Activated CD4-positive, alpha-beta memory T cell treated with anti-CD3 and anti-CD28 coated beads, Interleukin-2, amount 10 ng/mL, durations not matched to agents 7 days and 5 days (primary cell): ENCODE measurements at places on chromosomes 4 and X. TPM values are rescaled to one million over a fixed set of nuclear protein-coding genes. Genes with fewer than 3 reads are reported as not detected.

DNA sequence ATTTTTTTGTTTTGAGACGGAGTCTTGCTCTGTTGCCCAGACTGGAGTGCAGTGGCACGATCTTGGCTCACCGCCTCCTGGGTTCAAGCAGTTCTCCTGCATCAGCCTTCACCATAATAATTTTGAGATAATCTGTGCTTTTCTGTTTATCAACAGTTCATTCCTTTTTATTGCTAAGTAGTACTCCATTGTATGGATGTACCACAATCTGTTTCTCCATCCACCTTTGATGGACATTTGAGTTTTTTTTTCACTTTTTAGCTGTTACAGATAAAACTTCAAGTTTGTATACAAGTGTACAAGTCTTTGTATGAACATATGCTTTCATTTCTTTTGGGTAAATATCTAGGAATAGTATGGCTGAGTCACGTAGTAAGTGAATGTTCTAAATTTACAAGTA lies 9.0 kb downstream of the FUNDC2 start:
- H3K27me3 ChIP-seq: no peaks in the 10 kb centered on the region
- peaks cover 6% of the 10 kb centered on the region for H3K4me1 ChIP-seq
- H3K4me3 ChIP-seq: no peak overlapping the region
- no peak for DNase-seq

GRCh38 chrX:56782352-56782751 lies 53.3 kb downstream of the NBDY start:
- H3K4me1 ChIP-seq: peaks cover 7% of the 10 kb centered on the region
- H3K4me3 ChIP-seq: no peak overlapping the region
- peak overlapping the region; percentile 9 for H3K27ac ChIP-seq
- H3K27me3 ChIP-seq: no peaks in the 10 kb centered on the region

GRCh38 chr4:148166132-148166591 lies 276.1 kb downstream of the NR3C2 start:
- DNase-seq: no peak
- no peak overlapping the region for H3K27ac ChIP-seq
- no peak overlapping the region for H3K4me3 ChIP-seq
- peaks cover 6% of the 10 kb centered on the region for H3K36me3 ChIP-seq

- no peak overlapping the region for H3K27ac ChIP-seq
- DNase-seq: peak; percentile 48
- H3K27me3 ChIP-seq: peaks cover 19% of the 10 kb centered on the region
- no peaks in the 10 kb centered on the region for H3K36me3 ChIP-seq
- peaks cover 14% of the 10 kb centered on the region for H3K4me1 ChIP-seq
- H3K4me3 ChIP-seq: peak overlapping the region; percentile 54
Measured at GRCh38 chr4:183721207-183722081, 62.4 kb downstream of the TRAPPC11 start.

DNA sequence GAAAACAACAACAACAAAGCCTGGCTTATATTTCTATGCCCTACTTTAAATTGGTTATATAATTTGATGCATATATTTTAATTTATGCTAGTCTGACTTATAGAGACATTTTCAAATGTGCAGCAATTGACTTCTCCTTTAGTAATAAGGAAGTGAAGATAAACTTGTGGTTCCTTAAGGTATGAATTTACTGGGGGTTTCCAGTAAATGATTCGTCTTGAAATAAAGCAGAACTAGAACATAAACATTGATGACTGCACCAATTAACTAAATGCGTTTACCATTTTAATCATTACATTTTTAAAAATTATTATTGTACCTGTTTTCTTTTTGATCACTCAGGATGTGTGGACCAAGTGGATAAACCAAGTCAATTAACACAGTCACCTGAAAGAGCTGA lies 99.6 kb upstream of the CCSER1 start:
- H3K36me3 ChIP-seq: no peaks in the 10 kb centered on the region
- DNase-seq: no peak
- H3K27ac ChIP-seq: no peak overlapping the region
- no peak overlapping the region for H3K4me3 ChIP-seq
- no peaks in the 10 kb centered on the region for H3K27me3 ChIP-seq

- no peak overlapping the region for H3K27ac ChIP-seq
- H3K36me3 ChIP-seq: peaks cover 7% of the 10 kb centered on the region
- H3K27me3 ChIP-seq: no peaks in the 10 kb centered on the region
- no peak for DNase-seq
Measured at GRCh38 chr4:98383431-98384106, 122.4 kb downstream of the RAP1GDS1 start.

- H3K36me3 ChIP-seq: no peaks in the 10 kb centered on the region
- peaks cover 4% of the 10 kb centered on the region for H3K27me3 ChIP-seq
- no peak overlapping the region for H3K27ac ChIP-seq
- no peaks in the 10 kb centered on the region for H3K4me1 ChIP-seq
- no peak overlapping the region for H3K4me3 ChIP-seq
Measured at GRCh38 chr4:88858752-88859151, 161.1 kb upstream of the NAP1L5 start.

DNA sequence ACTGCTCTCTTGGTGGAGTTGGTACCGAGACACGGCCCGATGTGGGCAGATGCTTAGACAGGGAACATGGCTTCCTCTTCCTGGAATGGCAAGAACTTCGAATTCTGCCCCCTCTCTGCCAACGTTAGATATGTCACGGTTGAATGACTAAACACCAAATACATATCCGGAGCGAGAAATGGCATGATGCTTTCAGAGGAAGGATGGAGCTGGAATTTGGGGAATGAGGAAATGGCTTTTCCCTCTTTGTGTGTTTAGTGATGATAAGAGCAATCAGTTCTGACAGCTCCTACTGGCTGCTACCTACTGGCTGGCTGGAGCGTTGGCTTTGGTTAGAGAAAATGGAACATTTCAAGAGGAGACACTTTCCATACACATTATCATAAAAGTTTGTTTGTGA lies 140.0 kb downstream of the DHRSX start:
- H3K4me1 ChIP-seq: no peaks in the 10 kb centered on the region
- no peak overlapping the region for H3K27ac ChIP-seq
- peaks cover 22% of the 10 kb centered on the region for H3K36me3 ChIP-seq
- DNase-seq: no peak
- H3K4me3 ChIP-seq: no peak overlapping the region
- no peaks in the 10 kb centered on the region for H3K27me3 ChIP-seq

DNA sequence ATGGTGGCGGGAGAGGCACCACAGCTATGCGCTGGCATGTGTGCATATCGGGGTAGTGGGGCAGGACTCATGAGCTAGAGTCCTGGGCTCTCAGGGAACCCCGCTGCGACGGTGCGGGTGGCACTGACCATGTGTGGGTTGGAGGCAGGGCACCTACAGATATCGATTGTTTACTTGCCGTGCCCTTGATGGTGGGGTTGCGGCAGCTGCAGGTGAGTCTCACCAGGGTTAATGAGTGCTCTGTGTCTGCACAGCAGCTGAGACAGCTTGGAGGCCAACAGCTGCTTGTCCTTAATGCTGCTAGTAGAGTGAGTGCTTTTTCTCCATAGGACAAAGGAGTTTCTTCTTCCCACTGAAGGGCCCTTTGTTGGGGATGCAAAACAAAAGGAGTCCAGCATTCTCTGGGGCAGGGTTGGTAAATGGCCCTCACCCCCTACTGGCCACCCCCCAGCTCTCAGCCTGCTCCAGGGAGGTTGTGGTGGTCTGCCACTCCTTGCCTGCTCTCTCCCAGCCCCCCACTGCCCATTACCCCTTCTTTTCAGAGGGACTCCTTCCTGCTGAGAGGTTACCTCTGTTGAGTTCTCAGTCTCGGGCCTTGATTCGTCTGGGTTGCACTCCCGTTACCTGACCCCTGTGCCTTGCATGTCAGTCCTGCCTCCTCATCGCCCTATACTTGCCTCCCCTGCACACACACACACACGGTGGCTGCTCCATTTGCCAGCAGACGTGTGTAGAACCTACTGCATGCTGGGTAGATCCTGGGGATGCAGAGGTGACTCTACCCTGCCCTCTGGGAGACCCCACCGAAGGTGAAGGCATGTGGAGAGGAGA lies 52.8 kb downstream of the TBC1D14 start:
- H3K36me3 ChIP-seq: peaks cover 5% of the 10 kb centered on the region
- H3K27me3 ChIP-seq: no peaks in the 10 kb centered on the region
- H3K4me1 ChIP-seq: peaks cover 22% of the 10 kb centered on the region
- no peak overlapping the region for H3K4me3 ChIP-seq
- no peak for DNase-seq

DNA sequence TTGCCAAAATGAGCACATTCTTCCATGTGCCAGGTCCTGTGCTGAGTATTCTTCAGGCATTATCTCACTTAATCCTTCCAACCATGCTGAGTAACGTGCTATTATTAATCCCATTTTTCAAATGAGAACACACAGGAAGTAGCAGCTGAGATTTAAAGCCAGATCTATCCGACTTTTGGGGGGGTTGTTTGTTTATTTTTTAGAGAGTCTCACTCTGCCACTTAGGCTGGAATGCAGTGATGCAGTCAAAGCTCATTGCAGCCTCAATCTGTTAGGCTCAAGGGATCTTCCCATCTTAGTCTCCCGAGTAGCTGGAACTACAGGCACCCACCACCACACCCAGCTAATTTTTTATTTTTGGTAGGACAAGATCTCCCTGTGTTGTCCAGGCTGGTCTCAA lies 55.5 kb upstream of the TRIM2 start:
- peaks cover 17% of the 10 kb centered on the region for H3K4me1 ChIP-seq
- no peak for DNase-seq
- H3K27me3 ChIP-seq: peaks cover 33% of the 10 kb centered on the region
- H3K36me3 ChIP-seq: no peaks in the 10 kb centered on the region

GRCh38 chr4:145830699-145831098 lies 107.9 kb downstream of the ZNF827 start:
- peaks cover 42% of the 10 kb centered on the region for H3K4me1 ChIP-seq
- no peaks in the 10 kb centered on the region for H3K27me3 ChIP-seq
- peak overlapping the region; percentile 7 for H3K27ac ChIP-seq
- DNase-seq: no peak
- H3K36me3 ChIP-seq: peaks cover 17% of the 10 kb centered on the region
- H3K4me3 ChIP-seq: no peak overlapping the region

DNA sequence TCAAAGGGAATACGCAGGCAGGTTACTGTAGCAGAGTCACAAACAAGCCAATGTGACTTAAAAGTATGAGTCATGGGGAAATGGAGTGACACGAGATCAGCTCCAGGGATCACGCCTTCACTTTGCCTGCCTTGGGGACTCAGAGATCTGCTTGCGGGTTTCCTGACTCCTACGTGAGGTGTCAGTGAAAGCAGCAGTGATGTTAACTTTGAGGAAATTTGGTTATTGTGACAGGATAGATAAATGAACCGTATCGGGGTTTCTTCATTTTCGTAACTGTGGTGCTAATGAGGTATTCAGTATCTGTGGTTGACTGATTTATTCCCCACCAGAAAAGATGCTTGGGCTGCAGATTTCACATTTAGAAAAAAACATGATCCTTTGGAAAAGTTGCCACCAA lies 383.3 kb upstream of the ZFP42 start:
- H3K27ac ChIP-seq: no peak overlapping the region
- H3K4me3 ChIP-seq: no peak overlapping the region
- H3K36me3 ChIP-seq: no peaks in the 10 kb centered on the region
- DNase-seq: no peak
- no peaks in the 10 kb centered on the region for H3K27me3 ChIP-seq
- H3K4me1 ChIP-seq: no peaks in the 10 kb centered on the region

- no peak for DNase-seq
- no peak overlapping the region for H3K27ac ChIP-seq
- H3K36me3 ChIP-seq: no peaks in the 10 kb centered on the region
- no peaks in the 10 kb centered on the region for H3K4me1 ChIP-seq
Measured at GRCh38 chr4:38210396-38211114, 250.4 kb downstream of the PTTG2 start.

DNA sequence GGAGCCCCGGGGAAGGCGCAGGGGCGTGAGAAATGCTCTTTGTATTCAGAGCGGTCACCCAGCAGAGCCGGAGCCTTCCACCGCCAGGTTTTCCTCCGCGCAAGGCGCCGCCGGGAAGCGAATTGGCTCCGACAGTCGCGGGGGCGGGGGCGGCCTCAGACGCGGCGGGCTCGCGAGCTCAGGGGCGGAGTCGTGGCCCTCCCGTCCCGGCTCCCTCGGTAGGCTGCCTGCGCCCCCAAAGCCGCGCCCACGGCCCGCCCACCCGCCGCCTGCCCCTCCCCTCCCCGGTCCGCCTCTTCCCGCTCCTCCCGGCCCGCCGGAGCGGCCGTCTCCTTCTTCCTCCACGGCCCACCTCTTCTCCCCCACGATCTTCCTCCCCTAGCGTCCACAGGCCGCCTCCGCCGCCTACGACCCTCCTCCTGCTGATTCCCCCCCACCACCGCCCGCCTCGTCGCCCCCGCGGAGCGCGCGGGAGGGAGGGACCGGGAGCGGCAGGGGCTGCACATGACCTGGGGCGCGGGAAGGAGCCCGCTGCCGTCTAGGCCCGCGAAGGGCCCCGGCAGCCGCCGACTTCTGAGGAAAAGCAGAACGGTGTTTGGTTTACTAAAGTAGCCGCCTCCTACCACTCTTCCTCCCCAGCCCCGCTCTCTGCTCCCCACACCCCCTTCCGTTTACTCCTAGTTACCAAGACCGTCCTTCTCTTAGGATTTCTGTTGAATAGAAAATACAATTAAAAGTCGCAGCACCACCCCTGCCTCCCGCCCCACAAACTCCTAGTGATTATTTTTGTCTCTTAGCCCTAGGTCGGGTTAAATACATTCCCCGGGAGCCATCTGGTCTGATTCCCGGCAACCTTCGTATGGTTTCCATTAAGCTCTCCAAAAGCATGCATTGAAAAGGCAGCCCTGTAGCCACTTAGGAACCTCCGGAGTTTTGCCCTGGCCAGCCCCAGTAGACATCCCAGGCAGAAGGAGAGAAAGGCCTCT lies 53.2 kb downstream of the C4orf51 start:
- peak; percentile 85 for DNase-seq
- peaks cover 27% of the 10 kb centered on the region for H3K4me1 ChIP-seq
- peak overlapping the region; percentile 35 for H3K27ac ChIP-seq
- H3K36me3 ChIP-seq: no peaks in the 10 kb centered on the region
- peaks cover 10% of the 10 kb centered on the region for H3K27me3 ChIP-seq

DNA sequence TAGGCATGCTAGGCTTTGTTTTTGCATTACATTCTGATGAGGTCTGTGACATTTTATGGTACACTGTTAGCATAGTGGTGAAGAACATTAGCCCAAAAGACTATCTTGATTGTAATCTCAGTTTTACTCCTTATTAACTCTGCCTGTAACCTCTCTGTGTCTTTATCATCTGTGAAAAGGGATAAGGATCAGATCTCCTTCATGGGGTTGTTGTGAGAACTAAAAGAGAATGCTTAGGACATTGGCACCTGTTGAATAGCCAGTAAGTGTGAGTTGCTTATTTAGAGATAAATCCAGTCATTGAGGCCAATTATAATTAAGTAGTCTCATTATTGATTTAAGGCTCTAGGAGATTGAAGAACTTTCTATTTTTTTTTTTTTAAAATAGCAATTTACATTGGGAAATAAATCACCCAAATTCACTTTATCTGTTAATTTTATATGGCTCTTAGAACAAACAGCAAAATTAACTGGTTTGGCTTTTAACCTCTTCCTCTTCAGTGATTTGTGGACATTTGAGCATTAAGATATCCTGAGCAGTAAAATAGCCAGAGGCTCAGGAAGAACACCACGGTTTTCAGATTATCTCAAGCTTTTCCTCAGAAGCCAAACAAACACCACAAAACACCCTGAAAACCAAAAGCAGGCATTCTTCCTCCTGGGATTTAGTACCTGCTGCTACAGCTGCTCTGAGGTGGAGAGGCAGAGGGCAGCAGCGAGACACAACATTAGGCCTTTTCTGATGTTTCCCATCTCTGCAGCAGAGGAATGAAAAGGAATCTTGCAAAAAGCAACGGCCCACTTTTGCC lies 192.9 kb downstream of the ARHGAP10 start:
- no peak overlapping the region for H3K4me3 ChIP-seq
- DNase-seq: no peak
- no peaks in the 10 kb centered on the region for H3K27me3 ChIP-seq
- peaks cover 7% of the 10 kb centered on the region for H3K36me3 ChIP-seq
- peaks cover 5% of the 10 kb centered on the region for H3K4me1 ChIP-seq

Gene SH3BP2
- total RNA-seq: 77.0 TPM

Gene MTNR1A
- not detected for total RNA-seq

Gene INTS6L
- total RNA-seq: 25.0 TPM

Gene PPP4R3C
- total RNA-seq: not detected

Gene APLN
- total RNA-seq: 0.15 TPM

Gene IL21
- total RNA-seq: 3.1 TPM
